Keratinocyte (primary cell): ENCODE measurements at places on chromosomes 7 and 10. TPM values are rescaled to one million over a fixed set of nuclear protein-coding genes. Genes with fewer than 3 reads are reported as not detected.

- H3K27me3 ChIP-seq: no peaks in the 10 kb centered on the region
- no peak for DNase-seq
- no peak overlapping the region for H3K4me3 ChIP-seq
- H3K36me3 ChIP-seq: peaks cover 5% of the 10 kb centered on the region
- no peak overlapping the region for H3K27ac ChIP-seq
- H3K4me1 ChIP-seq: peaks cover 19% of the 10 kb centered on the region
Observed at GRCh38 chr7:6268023-6268900, 4.2 kb downstream of the CYTH3 start.

GRCh38 chr10:3886191-3886590 lies 101.2 kb upstream of the KLF6 start:
- H3K4me1 ChIP-seq: peaks cover 38% of the 10 kb centered on the region
- no peaks in the 10 kb centered on the region for H3K27me3 ChIP-seq
- H3K4me3 ChIP-seq: no peak overlapping the region
- no peak for DNase-seq

- H3K36me3 ChIP-seq: no peaks in the 10 kb centered on the region
- no peak for DNase-seq
- no peak overlapping the region for H3K4me3 ChIP-seq
- no peaks in the 10 kb centered on the region for H3K27me3 ChIP-seq
- no peak overlapping the region for H3K27ac ChIP-seq
Observed at GRCh38 chr10:8767591-8767990, 713.1 kb downstream of the GATA3 start.

DNA sequence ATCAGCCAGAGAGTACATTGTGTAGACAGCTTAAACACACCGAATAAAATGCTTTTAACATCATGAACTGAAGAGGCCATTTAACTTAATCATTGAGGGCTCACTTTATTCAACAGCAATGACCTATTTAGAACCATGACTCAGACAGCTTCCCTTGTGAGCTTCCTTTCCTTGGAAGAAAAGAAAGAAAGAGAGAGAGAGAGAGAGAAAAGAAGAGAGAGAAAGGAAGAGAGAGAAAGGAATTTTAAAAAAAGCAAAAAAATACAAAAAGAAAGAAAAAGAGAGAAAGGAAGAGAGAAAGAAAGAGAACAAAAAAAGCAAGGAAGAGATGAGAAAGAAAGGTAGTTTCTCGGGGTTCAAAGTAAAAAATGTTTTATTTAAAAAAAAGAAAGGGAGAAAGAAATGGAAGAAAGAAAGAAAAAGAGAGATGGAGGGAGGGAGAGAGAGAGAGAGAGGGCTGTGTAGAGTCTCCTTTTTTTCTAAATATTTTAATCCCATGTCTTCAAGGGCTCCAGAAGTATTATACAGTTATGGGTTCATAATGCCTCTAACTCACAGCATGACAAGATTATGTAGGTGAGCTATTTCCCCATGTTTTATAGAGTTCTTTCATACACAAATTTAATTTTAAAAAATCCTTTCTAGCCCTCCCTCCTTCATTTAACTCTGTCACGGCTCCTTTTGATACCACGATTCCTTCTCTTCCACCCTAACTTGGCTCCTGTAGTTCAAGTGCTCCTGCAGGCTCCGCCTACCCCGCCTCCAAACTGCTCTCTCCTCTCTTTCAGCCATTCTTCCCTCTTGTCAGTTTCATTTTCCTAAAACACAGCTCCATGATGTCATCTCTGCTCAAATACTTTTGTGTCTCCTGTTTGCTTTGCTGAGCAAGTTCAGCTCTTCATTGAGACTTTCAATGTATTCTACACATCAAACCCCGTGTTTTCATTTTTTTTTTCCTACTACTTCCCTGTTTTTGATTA lies 85.5 kb downstream of the PRTFDC1 start:
- H3K4me1 ChIP-seq: peaks cover 31% of the 10 kb centered on the region
- no peaks in the 10 kb centered on the region for H3K36me3 ChIP-seq
- H3K4me3 ChIP-seq: no peak overlapping the region
- no peak for DNase-seq

GRCh38 chr7:106054156-106054910 lies 57.8 kb downstream of the SYPL1 start:
- no peak for DNase-seq
- peaks cover 46% of the 10 kb centered on the region for H3K4me1 ChIP-seq
- no peak overlapping the region for H3K4me3 ChIP-seq
- no peaks in the 10 kb centered on the region for H3K27me3 ChIP-seq
- H3K27ac ChIP-seq: no peak overlapping the region

- no peaks in the 10 kb centered on the region for H3K36me3 ChIP-seq
- no peak overlapping the region for H3K4me3 ChIP-seq
- H3K27me3 ChIP-seq: no peaks in the 10 kb centered on the region
- no peak for DNase-seq
Observed at GRCh38 chr10:27646194-27646593, 99.4 kb downstream of the MKX start.

- no peak for DNase-seq
- H3K27me3 ChIP-seq: peaks cover 4% of the 10 kb centered on the region
- peaks cover 24% of the 10 kb centered on the region for H3K4me1 ChIP-seq
- H3K27ac ChIP-seq: no peak overlapping the region
- H3K36me3 ChIP-seq: no peaks in the 10 kb centered on the region
- H3K4me3 ChIP-seq: no peak overlapping the region
Observed at GRCh38 chr10:13885238-13885990, 298.6 kb downstream of the PRPF18 start.

DNA sequence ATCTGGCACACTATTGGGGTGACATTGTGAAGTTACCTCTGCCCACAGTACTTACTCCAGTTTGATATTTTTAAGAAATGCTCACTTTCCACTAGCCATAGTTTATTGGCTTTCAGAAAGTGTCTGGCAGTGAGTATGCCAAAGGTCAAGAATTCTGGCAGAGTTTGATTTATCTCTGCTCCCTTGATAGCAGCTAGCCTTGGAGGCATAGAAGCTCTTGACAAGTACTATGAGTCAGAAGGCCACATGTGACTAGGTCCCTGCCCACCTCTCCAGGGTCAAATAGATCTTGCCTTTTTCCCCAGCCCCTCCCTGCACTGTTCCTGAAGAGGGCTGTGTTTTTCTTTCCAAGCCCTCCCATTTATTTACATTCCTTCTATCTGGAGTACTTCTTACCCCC lies 202.2 kb downstream of the AUTS2 start:
- peaks cover 4% of the 10 kb centered on the region for H3K4me1 ChIP-seq
- DNase-seq: no peak
- H3K27ac ChIP-seq: no peak overlapping the region
- H3K27me3 ChIP-seq: no peaks in the 10 kb centered on the region
- no peaks in the 10 kb centered on the region for H3K36me3 ChIP-seq
- no peak overlapping the region for H3K4me3 ChIP-seq

GRCh38 chr10:34131152-34131551 lies 683.9 kb downstream of the PARD3 start:
- H3K4me3 ChIP-seq: no peak overlapping the region
- no peaks in the 10 kb centered on the region for H3K27me3 ChIP-seq
- H3K27ac ChIP-seq: no peak overlapping the region
- peaks cover 3% of the 10 kb centered on the region for H3K4me1 ChIP-seq
- H3K36me3 ChIP-seq: no peaks in the 10 kb centered on the region

GRCh38 chr10:124944982-124945381 lies 3.1 kb downstream of the ZRANB1 start:
- H3K27ac ChIP-seq: peak overlapping the region; percentile 36
- H3K4me1 ChIP-seq: peaks cover 13% of the 10 kb centered on the region
- DNase-seq: no peak
- H3K27me3 ChIP-seq: no peaks in the 10 kb centered on the region
- H3K36me3 ChIP-seq: peaks cover 5% of the 10 kb centered on the region

DNA sequence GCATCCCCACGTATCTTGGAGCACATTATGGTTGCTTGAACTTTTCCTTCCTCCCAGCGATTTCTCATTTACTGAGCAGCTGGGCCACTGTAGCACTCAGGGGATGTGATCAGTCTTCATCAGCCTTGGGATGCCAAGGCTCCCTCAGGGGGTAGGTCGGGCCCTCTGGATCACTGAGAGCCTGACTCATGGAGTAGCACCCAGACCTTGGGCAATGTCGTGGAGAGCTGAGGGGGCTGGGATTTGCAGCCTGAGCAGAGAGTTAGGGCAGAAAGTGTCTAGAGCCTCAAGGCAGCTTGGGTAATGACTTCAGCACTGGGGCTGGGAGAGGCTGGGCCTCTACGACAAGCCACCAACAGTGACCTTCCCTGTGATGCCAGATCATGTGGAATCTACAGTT lies 86.5 kb upstream of the CXCL12 start:
- no peaks in the 10 kb centered on the region for H3K27me3 ChIP-seq
- no peak overlapping the region for H3K4me3 ChIP-seq
- H3K36me3 ChIP-seq: no peaks in the 10 kb centered on the region
- H3K4me1 ChIP-seq: no peaks in the 10 kb centered on the region
- no peak for DNase-seq

DNA sequence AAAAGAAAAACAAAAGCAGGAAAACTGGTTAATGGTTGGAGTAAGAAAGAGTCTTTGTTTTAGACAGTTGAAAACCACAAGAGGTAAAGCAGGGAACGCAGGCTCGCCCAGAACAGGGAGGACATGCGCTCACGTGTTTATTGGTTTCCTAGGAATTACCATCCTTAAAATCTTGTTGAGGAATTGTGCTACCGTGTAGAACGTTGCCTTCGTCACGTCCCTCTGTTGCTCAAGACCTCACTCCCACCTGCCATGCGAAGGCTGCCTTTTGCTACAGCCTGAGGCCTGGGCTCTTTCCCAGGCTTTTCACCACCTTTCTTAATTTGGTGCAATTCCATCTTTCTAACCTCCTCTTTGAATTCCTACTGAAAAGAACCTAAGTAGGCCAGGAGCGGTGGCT lies 61.6 kb upstream of the CAMK1D start:
- no peak overlapping the region for H3K4me3 ChIP-seq
- no peaks in the 10 kb centered on the region for H3K27me3 ChIP-seq
- H3K4me1 ChIP-seq: peaks cover 3% of the 10 kb centered on the region
- H3K27ac ChIP-seq: no peak overlapping the region
- H3K36me3 ChIP-seq: no peaks in the 10 kb centered on the region

DNA sequence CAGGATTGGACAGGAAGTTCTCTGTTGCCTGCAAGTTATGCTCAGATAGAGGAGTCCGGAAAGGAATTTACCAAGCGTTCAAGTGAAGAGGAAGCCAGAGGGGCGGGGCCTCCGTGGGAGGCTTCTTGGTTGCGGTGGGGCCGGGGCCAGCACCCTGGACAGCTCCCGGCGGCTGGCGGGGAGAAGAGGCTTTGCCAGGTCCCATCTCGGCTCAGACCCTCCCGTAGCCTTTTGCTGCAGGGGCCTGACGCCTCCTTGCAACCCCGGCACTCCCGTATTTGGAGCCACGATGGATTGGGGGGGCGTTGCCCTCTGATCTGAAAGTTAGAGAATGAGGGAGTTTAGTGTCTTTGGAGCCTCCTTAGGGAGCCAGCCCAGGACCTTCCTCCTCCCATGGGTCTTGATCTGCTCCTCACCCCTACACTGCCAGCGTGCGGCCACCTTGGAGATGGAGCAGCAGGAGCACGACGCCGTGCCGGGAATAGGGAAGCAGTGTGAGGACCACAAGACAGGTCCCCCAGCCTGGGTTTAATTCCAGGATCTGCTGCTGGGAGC lies 3.1 kb upstream of the SLC18A3 start:
- no peak for DNase-seq
- peaks cover 62% of the 10 kb centered on the region for H3K27me3 ChIP-seq
- H3K36me3 ChIP-seq: no peaks in the 10 kb centered on the region
- H3K4me1 ChIP-seq: peaks cover 2% of the 10 kb centered on the region

GRCh38 chr7:110283056-110283455 lies 807.9 kb upstream of the LRRN3 start:
- H3K4me3 ChIP-seq: no peak overlapping the region
- H3K27ac ChIP-seq: no peak overlapping the region
- no peaks in the 10 kb centered on the region for H3K36me3 ChIP-seq
- H3K4me1 ChIP-seq: no peaks in the 10 kb centered on the region
- H3K27me3 ChIP-seq: no peaks in the 10 kb centered on the region
- DNase-seq: no peak

GRCh38 chr7:8176370-8177081 lies 85.4 kb downstream of the ICA1 start:
- no peak overlapping the region for H3K27ac ChIP-seq
- H3K4me3 ChIP-seq: no peak overlapping the region
- no peaks in the 10 kb centered on the region for H3K27me3 ChIP-seq

Gene H2BK1
- polyA plus RNA-seq: not detected in 3 replicates

Gene SORBS1
- 0.32 to 0.54 TPM (median 0.42 TPM) in 3 replicates for polyA plus RNA-seq

Gene TMEM213
- polyA plus RNA-seq: not detected in 3 replicates

Gene AGR2
- 1.5 to 2.4 TPM (median 2.3 TPM) in 3 replicates for polyA plus RNA-seq

Gene PHKG1
- 0.18 to 0.49 TPM (median 0.25 TPM) in 3 replicates for polyA plus RNA-seq
